ENCODE measurements at places on chromosomes 4 and X.
A peak's percentile ranks its signal among the peaks of the same experiment; 100 is the strongest.

- DNase-seq, result no peak
Measured at GRCh38 chr4:136731025-136731424, 801.3 kb downstream of the PCDH18 start.

GRCh38 chr4:185898413-185898812 is 86.4 kb upstream of the SORBS2 start:
- no peak for DNase-seq

GRCh38 chrX:47933946-47934345 is 69.8 kb downstream of the ZNF182 start:
- no peak for DNase-seq

- DNase-seq, result no peak
Measured at GRCh38 chrX:153496590-153496959, 1.8 kb downstream of the BGN start.

DNA sequence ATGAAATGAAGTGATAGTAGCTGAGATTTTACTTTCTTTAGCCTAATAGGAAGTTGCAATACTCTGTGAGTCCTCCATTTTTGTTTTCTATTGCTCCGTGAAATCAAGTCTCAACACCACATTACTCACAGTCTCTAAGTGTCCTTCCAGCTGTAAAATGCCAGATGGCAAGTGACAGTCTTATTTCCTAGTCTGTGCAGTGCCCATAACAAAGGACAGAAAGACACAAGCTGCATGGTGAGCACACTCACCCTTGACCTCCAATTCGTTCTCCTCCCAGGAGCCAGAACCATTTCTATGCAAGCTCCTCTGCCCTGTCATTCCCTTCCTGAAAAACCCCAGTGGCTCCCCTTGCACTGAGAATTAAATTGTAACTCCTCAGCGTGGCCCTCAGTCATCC is 101.6 kb downstream of the PARM1 start:
- no peak for DNase-seq

DNA sequence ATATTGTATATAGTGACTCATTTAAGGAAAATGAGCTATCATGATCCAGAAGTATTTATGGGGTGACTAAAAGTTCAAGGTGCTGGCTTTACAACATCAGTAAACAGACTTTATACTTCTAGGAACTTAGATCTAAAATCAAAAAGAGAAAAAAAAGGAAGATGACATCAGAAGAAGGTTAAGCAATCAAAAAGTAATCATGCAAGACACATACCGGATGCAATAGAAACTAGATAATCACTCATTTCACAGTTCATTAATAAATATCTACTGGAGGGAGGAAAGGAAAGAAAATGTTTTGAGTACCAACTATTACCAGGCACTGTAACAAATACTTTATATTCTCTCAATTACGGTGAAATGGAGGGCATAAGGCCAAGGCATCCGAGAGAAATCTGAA is 276.4 kb downstream of the SPRY1 start:
- no peak for DNase-seq

- no peak for DNase-seq
Measured at GRCh38 chrX:74318672-74319071, 14.7 kb downstream of the ZCCHC13 start.

GRCh38 chr4:30535255-30535654 is 184.9 kb upstream of the PCDH7 start:
- no peak for DNase-seq

- DNase-seq, result peak; percentile 18
Measured at GRCh38 chr4:11424000-11424399, 4.7 kb downstream of the HS3ST1 start.

- DNase-seq, result no peak
Measured at GRCh38 chr4:6856391-6856790, 53.2 kb upstream of the TBC1D14 start.

All from stimulated activated CD4-positive, alpha-beta T cell treated with anti-CD3 and anti-CD28 coated beads, TNF-alpha, amount 100 ng/mL, for 48 hours (primary cell).